ENCODE measurements at places on chromosomes 11 and 22. TPM values are rescaled to one million over a fixed set of nuclear protein-coding genes. Genes with fewer than 3 reads are reported as not detected.

GRCh38 chr11:64089915-64090805 lies 54.4 kb downstream of the FLRT1 start:
- DNase-seq, result no peak

- DNase-seq, result no peak
Measured at GRCh38 chr11:75766443-75767227, 1.9 kb upstream of the DGAT2 start.

DNA sequence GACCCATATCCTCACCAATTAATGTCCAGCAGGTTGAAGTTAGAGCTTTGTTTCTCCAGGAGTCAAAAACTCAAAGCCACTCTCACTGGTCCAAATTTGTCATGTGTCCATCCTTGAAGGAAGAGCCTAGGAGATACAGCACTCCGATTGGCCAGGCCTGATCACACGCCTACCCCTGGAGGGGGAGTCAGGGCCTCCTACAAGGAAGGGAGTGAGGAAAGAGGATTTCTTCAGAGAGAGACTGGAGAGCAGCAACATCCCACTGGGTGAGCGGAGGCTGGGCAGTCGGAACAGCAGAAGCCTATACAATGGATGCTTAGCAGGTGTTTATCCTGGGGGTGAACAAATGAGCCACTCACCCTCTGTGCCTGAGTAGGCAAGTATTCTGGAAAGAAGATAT lies 113.9 kb downstream of the TRIM29 start:
- no peak for DNase-seq

- no peak for DNase-seq
Measured at GRCh38 chr22:45964372-45964771, 12.6 kb downstream of the WNT7B start.

MUC15 gene
- 5.7 TPM for polyA plus RNA-seq

- no peak for DNase-seq
Measured at GRCh38 chr11:27837895-27838563, 137.8 kb upstream of the BDNF start.

- no peak for DNase-seq
Measured at GRCh38 chr11:113934761-113935160, 30.2 kb downstream of the HTR3B start.

GRCh38 chr11:32884770-32885384 lies 7.7 kb upstream of the QSER1 start:
- no peak for DNase-seq

- DNase-seq, result no peak
Measured at GRCh38 chr11:126157326-126158030, 54.0 kb downstream of the RPUSD4 start.

Data from left renal cortex interstitium (tissue), 4 donors.